Activated CD4-positive, alpha-beta T cell treated with anti-CD3 and anti-CD28 coated beads for 48 hours (primary cell): ENCODE measurements at places on chromosomes 6 and 20.

DNA sequence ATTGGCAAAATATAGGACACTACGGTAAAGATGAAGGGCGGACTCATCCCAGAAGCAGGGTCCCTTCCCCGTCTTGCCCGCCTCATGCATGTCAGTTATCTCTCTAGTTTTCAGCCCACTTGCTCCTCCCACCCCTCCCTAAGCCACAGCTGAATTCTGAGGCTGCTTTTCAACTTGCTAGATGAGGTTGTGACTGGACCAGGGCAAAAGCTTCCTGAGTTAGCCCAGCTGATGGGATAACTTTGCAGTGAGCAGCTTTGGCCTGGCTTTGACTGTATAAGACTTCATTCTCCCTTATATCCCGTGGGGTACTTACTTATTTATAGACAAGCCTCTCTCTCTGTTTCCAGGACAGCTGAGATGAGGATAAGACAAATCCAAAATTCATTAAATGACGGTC lies 23.2 kb downstream of the GHRH start:
- DNase-seq, result no peak

GRCh38 chr20:64181391-64181790 lies 17.1 kb downstream of the MYT1 start:
- no peak for DNase-seq

DNA sequence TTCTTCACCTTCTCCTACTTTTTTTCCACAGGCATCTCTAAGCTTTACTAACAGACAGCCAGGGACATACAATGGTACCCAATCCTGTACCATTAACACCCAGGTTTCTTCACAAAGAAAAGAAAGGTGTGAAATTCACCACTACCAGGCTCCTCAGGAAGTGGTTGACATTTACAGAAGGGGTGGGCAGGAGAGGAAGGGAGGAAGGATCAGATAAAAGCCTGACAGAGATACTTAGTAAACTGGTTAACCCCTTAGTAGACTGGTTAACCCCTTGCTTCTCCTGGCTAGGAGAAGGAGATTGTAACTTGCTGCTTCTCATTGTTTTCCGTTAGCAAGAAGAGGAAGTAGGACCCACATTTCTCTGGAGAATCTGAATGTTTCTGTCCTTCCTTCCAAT lies 7.2 kb downstream of the SAMD3 start:
- DNase-seq, result no peak

DNA sequence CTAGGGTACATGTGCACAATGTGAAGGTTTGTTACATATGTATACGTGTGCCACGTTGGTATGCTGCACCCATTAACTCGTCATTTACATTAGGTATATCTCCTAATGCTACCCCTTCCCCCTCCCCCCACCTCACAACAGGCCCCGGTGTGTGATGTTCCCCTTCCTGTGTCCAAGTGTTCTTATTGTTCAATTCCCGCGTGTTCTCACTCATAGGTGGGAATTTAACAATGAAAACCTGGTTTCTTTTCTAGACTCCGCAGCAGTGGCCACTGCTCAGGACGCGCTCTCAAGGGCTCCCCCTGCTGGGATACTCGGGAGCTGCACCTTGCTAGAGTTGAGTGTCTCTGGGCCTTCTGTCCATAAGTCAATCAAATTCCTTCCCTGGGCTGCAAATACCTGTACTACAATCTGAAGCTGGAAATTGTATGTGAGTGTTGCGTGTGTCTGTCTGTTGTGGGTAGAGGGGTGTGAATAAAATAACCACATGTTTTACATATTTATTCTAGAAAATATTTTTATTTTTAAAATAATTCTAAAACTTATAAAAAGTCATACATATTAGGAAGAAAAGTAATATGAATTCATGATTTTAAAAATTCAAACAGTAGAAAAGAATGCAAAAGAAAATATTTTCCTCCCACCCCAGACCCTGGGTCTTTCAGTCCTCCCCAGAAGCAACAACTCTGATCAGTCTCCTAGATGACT lies 8.2 kb upstream of the CEP250 start:
- peak; percentile 96 for DNase-seq

GRCh38 chr6:117932001-117932400 lies 24.9 kb downstream of the SLC35F1 start:
- DNase-seq, result no peak

DNA sequence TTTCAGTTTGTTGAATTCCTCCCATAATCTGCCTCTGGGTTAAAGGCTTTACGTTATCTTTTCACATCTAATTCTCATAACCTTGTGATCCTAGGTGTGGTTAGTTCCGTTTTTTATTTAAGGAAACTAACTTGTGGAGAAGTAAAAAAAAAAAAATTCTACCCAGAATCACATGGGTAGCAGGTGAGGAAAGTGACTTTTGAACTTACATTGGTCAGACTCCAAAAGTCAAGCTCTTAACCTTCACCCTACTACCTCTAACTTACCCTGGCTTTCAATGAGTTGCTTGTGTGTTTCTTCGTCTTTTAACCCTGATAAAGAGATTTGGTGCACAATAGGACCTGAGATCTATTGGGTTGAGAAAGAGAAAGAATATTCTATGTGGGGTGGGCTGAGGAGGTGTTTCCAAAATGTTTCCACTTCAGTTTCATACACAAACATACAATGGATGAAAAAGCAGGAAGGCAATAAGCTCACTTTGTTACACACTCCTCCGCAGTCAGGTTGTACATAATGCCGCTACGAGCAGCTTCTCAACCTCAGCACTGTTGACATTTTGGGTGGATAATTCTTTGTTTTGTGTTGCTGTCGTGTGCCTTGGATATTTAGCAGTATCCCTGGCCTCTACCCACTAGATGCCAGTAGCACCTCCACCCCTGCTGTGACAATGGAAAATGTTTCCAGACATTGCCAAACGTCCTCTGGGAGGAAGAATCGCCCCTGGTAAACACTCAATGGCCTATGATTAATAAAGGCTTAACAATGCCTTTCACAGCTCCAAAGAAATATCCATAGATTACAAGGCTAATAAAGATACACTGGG lies 193.0 kb upstream of the ZNF217 start:
- no peak for DNase-seq

GRCh38 chr6:53192682-53193188 lies 44.1 kb upstream of the GCM1 start:
- DNase-seq, result no peak
